ENCODE measurements at places on chromosomes 6 and 20.
A peak's percentile ranks its signal among the peaks of the same experiment; 100 is the strongest.

GRCh38 chr20:13800728-13801134, 15.9 kb downstream of the NDUFAF5 start:
- DNase-seq = no peak

DNA sequence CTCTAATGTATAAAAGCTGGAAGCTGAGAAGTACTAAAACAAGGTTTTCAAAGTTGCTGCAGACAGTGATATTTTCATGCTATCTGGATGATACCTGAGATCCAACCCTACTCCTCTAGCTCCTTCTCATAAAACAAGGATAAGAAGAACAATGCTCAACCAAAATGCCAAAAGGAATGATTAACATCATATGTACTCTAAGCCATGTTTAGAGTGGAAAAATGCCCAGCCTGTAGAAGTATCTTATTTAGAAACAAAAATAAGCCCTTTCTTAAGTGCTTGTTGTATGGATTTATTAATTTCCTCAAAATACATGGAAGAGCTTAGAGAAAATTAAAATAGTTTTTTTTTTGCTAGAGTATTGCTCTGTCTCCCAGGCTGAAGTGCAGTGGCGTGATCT, 23.7 kb downstream of the ECHDC1 start:
- DNase-seq = no peak

DNA sequence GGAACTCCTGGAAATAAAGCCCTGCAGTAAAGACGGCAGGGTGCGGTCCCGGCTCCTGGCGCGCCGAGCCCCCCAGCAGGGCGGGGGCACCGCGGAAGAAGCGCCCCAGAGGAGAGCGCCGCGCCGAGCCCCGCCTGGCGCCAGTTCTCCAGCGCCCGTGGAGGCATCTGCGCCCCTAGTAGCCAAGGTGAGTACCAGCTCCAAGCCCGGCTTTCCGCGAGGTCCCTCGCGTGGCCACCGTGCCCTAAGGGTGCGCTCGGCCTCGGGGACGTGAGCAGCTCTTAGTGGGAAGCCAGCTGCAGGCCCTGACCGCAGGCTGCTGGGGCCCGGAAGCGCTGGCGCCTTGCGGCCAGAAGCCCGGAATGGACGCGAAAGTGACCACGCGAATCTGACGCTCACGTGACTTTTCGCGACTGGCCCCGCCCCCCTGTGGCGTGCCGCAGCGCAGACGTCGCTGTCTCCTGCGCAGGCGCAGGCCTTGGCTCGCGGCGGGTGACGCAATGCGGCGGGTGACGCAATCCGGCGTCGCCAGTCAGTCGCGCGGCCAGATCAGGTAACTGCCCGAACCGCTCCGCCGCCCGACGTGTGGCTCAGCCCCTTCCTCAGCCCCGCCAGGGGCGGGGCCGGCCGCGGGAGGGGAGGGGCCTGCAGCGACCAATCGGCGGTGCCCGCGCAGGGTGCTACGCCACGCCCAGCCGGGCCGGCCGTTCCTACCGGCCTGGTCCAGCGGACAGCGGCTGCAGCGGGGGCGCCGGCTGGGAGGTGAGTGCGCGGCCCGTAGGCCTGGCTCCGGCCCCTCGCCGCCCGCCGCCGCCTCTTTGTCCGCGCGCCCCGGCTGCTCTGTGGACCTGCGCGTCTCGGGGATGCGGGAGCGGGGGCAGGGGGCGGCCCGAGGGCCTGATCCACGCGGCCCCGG, at the start of gene GZF1:
Gene GZF1, plus strand, starts transcription at position 707 of the 916 bp plus-strand sequence. CDS start 2,202 bp downstream, outside the sequence.
- peak; percentile 94 for DNase-seq

DNA sequence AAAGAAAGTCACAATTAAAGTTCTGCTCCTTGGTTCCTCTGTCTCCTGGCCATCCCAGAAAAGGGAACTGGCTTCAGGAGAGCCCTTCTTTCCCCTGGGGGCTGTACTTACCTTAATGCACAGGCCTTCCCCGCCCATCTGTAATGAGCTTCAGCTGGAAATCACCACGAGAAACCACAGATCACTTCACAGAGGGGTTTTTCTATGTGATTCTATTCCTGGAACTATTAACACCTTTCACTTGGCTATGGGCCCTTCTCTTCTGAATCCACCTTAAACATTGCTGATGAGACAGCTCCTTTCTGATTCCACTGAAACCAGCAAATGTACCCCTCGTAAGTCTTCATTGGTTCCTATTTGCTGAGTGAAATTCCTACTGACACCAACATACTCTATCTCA, 80.7 kb downstream of the FOXF2 start:
- no peak for DNase-seq

- DNase-seq = no peak
Measured at GRCh38 chr20:46928580-46929132, 34.0 kb downstream of the EYA2 start.

- DNase-seq = no peak
Measured at GRCh38 chr20:4112481-4113421, 97.4 kb upstream of the RNF24 start.

GRCh38 chr6:136411453-136412354, 122.1 kb upstream of the BCLAF1 start:
- no peak for DNase-seq

GRCh38 chr6:139588734-139589593, 214.5 kb upstream of the CITED2 start:
- no peak for DNase-seq

- DNase-seq = no peak
Measured at GRCh38 chr6:34610819-34611477, 54.8 kb upstream of the SPDEF start.

- DNase-seq = no peak
Measured at GRCh38 chr20:3326779-3327521, 80.5 kb downstream of the DNAAF9 start.

DNA sequence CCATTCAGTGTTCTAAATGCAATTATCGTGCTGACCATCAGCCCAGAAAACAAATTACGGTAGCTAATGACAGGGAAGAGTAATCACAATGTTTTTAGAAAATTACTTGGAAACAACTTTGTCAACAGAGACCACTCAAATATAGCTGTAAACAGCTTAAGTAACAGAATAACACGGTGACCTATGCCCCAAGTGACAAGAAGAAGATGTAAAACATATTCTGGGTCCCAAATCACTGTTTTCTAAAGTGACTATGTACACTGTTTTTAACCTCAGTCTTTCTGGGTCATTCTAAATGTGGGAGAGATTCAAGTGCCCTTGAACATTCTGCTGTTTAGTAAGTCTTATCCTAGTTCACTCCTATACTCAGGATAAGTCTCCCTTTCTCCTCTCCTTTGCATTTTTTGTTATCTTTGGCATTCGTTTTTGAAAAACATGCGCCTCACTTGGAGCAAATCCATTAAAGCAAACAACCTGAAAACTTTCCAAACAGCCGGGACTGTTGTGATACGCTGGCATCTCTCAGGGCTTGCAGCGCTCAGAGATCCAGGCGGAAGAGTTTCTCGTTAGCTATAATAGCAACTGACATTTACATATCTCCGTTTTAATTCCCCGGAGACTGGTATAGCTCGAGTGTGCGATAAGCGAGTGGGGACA, 114.5 kb upstream of the SOX4 start:
- no peak for DNase-seq

- no peak for DNase-seq
Measured at GRCh38 chr6:44925100-44925739, 402.9 kb upstream of the RUNX2 start.
